ENCODE measurements at places on chromosomes 11 and 22. TPM values are rescaled to one million over a fixed set of nuclear protein-coding genes. Genes with fewer than 3 reads are reported as not detected.

LRRC10B gene
- not detected for total RNA-seq

YPEL4 gene
- under 0.01 TPM for total RNA-seq

ATG2A gene
- total RNA-seq, result 6.2 TPM

TMEM45B gene
- total RNA-seq, result 59.0 TPM

DBX1 gene
- total RNA-seq, result not detected

OR8B3 gene
- total RNA-seq, result not detected

YPEL1 gene
- total RNA-seq, result under 0.01 TPM
